ENCODE measurements at places on chromosomes 4 and X.

- peak; percentile 9 for DNase-seq
Observed at GRCh38 chrX:153400146-153401132, 711 bp downstream of the PNMA6E start.

DNA sequence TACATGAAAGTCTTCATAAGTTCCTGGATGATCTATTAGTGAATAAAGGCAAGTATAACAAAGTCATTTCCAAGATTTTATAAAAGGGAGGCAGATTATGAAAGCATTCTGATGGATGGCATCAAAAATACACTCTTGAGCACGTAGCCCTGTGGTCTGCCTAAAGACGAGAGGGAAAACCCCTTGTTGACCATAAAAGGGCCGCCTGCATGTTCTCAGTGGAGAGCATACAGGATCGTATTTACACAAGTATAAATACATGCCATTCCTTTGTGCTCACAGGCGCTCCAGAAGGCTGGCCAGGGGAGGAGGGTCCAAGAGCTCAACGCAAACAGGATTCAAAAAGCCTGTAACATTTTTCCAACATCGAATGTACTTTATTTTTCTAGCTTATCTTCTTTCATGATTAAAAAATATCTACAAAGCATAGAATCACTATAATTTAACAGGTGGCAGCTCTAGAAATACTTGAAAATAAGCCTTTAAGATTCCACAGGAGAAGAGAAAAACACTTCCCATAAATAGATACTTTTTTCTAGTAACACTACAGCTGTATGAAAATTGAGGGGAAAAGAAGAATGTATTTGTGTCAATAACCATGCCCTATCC, 29.6 kb downstream of the PDGFC start:
- DNase-seq: peak; percentile 98

DNA sequence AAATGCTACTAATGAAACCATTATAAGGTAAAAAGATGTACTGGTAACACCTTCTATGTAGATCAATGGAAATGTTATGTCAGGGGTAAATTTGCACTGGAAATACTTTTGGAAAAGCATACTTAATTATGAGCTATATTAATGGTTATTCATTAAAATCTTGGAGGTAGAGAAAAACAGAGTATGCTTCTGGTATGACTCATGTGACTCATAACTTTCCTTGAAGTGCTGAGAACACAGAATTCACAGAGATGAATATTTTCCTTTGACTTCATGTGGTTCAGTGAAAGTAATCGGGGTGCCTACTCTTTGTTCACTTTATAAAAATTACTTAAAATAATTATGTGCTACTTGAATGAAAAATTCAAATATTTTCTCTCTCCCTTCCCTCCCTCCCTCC, 254.2 kb downstream of the KCTD8 start:
- no peak for DNase-seq

DNA sequence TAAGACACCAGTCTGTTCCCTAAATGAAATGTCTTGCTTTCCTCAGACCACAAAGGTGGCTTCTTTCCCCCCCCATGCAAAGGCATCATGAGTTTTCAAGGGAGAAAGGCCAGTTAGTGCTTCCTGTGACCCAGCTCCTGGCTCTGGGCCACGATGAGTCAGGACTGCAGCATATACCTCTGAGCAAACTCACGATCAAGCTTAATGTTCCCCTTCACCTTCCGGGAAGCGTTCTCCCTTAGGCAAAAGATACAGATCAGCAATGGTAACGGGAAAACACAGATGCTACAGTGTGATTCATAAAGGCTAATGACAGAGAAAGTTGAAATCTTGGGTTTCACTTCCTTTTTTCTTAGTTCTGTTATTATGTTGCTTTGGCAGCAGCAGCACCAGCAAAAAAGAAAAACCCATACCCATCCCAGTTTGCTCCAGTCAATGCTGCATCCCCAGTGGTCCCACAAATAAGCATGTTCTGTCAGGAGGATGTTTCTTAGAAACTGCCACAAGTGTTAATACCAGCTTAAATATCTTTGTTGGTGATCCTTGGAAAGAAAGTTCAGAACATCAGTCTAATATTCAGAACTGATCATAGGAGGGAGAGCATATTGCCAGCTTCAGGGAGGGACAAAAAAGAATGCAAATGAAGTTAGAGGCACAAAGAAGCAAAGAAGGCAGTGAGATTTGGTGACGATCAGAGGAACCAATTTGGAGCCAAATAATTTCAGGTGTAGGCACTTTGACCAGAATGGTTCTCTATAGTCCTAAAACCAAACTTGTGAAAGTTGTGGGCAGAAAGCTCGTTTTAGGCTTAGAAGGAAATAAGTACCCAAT, 41.2 kb downstream of the LONRF3 start:
- DNase-seq: peak; percentile 21

GRCh38 chr4:8130346-8131066, 28.1 kb downstream of the ABLIM2 start:
- no peak for DNase-seq

- DNase-seq: peak; percentile 67
Observed at GRCh38 chr4:102598762-102599374, 97.7 kb downstream of the NFKB1 start.

GRCh38 chr4:90443231-90443630, 316.0 kb downstream of the CCSER1 start:
- no peak for DNase-seq

DNA sequence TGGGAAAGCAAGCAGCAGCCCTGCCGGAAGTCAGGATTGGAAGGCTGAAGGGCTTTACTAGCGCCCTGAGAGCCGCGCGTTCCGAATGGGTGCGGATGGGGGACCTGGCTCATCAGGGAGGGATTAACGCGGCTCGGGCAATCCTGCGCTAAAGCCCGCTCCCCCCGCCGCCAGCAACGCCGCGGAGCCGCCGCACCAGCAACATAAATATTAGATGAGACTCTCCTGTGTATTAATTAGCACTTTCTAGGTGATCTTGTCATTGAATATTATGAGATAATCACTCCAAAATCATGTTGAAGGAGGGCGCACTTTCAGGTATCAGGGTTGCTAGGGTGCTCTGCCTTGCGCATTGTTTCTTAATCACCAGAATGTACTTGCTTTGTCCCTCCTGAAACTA, 357.2 kb upstream of the FAM241A start:
- no peak for DNase-seq

- no peak for DNase-seq
Observed at GRCh38 chrX:10502961-10503360, 117.4 kb downstream of the MID1 start.

GRCh38 chr4:98577956-98578355, 80.5 kb downstream of the TSPAN5 start:
- DNase-seq: no peak

DNA sequence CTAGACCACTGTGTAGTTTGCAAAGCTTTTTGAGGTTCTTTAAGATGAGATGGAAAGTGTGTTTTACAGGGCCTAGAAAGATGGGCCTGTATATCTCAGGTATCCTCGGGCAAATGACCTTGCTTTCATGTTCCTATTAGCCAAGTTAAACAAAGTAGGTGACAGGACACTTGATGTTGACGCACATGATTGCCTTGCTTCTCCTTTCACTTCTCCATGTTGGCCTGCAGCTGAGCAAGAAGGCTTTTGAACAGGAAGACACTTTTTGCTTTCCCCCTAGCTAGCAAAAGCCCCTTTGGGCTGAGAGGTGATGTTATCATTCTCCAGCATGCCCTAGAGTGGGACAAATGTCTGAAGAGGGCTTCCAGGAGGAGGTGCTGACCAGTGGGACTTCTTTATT, 202.1 kb downstream of the GPC3 start:
- no peak for DNase-seq

Data from fibroblast of skin of back (primary cell).